ENCODE measurements at places on chromosomes 5 and 9. TPM values are rescaled to one million over a fixed set of nuclear protein-coding genes. Genes with fewer than 3 reads are reported as not detected.

DNA sequence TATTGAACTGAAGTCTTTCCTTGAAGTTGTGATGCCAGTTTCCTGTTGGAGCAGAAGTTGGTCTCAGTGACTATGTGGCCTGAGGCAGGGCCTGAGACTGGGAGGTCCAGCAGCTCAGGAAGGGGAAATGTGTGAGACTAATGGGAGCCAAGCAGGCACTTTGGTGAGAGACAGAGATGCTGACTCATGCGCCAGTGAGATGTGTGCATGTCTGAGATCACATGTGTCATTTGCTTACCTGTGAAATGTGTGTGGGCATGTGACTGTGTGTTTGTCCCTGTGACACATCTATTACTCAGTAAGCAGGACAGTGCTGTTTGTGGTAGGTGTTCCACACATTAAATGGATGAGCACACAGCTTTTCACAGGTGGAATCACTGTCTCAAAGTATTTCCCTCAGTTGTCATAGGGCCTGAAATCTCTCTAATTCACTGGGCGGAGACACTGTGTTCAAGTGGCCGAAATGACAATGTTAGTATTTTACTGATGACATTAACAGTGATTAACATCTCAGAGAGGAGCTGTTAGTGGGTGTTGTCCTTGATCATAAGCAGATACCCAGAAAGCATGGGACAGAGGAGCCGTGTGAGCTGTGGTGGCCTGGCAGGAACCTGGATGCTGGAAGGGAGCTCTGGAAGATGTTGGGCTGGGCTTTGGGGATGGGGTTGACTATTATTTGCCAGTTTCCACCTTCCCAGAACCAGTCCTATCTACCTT lies 7.4 kb downstream of the NPR2 start:
- H3K36me3 ChIP-seq = no peaks in the 10 kb centered on the region
- peaks cover 2% of the 10 kb centered on the region for H3K4me1 ChIP-seq
- no peak overlapping the region for H3K27ac ChIP-seq
- no peak for DNase-seq
- H3K27me3 ChIP-seq = no peaks in the 10 kb centered on the region
- no peak overlapping the region for H3K4me3 ChIP-seq

The DNAJC25 gene
- 7.8 TPM for total RNA-seq

DNA sequence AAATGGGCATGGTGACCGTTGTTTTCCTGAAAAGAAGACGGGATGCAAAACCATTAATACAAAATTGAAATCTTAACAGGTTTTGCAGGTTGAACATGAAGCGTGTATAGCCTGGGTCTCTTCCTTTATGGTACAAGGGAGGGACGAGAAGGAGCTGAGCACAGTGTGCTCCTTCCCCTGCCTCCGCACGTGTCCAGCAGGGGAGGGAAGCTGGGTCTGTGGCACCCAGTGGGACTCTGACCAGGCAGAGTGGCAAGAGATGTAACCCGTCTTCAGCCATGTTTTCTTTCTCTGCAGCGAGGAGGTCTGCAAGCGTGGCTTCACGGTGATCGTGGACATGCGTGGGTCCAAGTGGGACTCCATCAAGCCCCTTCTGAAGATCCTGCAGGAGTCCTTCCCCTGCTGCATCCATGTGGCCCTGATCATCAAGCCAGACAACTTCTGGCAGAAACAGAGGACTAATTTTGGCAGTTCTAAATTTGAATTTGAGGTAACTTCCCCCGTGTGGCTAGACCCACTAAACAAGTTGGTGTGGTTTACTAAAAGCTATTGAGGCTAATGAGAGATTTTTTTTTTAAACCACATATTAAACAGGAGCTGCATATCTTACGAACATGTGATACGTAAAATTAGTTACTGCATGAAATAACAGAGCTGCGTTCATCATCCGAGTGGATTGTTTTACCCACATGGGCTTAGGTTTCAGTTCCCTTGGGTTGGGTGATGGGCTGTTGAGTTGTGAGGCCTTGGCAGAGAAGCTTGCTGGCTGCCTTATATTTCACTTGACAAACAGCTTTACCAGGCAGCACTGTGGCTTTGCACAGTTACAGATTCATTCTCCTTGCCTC lies 143.7 kb downstream of the TRIO start:
- no peaks in the 10 kb centered on the region for H3K27me3 ChIP-seq
- H3K27ac ChIP-seq = no peak overlapping the region
- DNase-seq = no peak
- H3K4me1 ChIP-seq = no peaks in the 10 kb centered on the region
- H3K4me3 ChIP-seq = no peak overlapping the region
- peaks cover 47% of the 10 kb centered on the region for H3K36me3 ChIP-seq

The ADAMTS12 gene
- total RNA-seq = 11.6 TPM

DNA sequence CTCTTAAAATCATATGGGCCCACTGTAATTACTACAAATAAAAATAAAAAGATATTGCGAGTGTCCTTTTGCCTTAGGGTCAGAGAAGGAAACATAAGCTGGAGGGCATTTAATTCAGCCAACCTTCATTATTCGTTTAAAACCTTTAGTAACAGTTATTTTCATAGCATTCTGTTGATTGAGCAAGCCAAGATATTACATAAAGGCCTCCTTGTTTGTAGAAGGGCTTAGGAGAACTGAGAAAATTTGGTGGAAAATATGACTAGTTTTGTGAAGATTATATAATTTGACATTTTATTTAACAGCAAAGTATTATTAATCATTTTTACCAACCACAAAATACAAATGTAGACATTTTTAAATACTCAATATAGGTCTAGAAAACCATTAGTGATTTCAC lies 62.2 kb downstream of the COX7C start:
- H3K4me1 ChIP-seq = no peaks in the 10 kb centered on the region
- DNase-seq = no peak
- no peak overlapping the region for H3K4me3 ChIP-seq
- no peak overlapping the region for H3K27ac ChIP-seq
- H3K36me3 ChIP-seq = no peaks in the 10 kb centered on the region

The N4BP3 gene
- total RNA-seq = 6.2 TPM
